Esophagus squamous epithelium (tissue), 5 donors: ENCODE measurements at places on chromosomes 7 and 10.

DNA sequence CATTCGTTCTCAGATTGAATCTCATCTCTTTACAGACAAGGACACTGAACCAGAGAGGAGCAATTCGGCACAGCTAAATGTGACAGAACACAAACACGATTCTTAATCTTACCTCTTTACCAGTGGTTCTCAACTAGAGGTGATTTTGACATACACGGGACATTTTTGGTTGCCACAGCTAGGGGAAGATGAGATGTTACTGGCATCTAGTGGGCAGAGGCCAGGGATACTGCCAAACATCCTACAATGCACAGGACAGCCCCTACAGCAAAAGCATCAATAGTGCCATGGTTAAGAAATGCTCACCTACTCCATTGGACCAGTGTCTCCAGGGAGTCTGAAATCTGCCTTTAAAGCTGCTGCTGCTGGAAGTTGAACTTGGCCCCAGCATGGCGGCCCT lies 27.3 kb downstream of the PDE1C start:
- no peak for DNase-seq

- no peak for DNase-seq
Observed at GRCh38 chr10:1229116-1229515, 172.9 kb downstream of the WDR37 start.

- no peak for DNase-seq
Observed at GRCh38 chr10:129809431-129809830, 154.6 kb downstream of the EBF3 start.

GRCh38 chr10:24707445-24707844 lies 16.2 kb downstream of the ARHGAP21 start:
- no peak for DNase-seq

DNA sequence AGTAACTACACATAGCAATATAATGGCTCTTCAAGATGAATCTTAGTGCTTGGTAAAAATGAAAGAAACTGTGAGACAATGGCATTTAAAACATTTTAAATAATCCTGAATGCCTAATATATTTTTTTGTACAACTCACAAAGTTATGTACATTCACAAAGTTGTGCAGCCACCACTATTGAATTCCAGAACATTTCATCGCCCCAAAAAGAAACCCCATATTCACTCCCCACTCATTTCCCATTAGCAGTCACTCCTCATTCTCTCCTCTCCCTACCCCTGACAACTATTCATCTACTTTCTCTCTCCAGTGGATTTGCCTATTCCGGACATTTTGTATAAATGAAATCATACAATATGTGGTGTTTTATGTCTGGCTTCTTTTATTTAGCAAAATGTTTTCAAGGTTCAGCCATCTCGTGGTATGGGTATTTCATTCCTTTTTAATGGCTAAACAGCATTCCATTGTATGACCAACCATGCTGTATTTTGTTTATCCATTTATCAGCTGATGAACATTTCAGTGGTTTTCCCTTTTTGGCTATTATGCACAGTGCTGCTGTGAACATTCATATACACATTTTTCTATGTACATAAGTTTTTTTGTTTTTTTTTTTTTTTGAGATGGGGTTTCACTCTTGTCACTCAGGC lies 34.7 kb downstream of the ENTPD7 start:
- no peak for DNase-seq

GRCh38 chr7:149883452-149883861 lies 9.7 kb downstream of the ATP6V0E2 start:
- no peak for DNase-seq

- no peak for DNase-seq
Observed at GRCh38 chr7:48537561-48537960, 366.3 kb downstream of the ABCA13 start.

GRCh38 chr7:155865830-155866525 lies 53.7 kb upstream of the SHH start:
- no peak for DNase-seq

DNA sequence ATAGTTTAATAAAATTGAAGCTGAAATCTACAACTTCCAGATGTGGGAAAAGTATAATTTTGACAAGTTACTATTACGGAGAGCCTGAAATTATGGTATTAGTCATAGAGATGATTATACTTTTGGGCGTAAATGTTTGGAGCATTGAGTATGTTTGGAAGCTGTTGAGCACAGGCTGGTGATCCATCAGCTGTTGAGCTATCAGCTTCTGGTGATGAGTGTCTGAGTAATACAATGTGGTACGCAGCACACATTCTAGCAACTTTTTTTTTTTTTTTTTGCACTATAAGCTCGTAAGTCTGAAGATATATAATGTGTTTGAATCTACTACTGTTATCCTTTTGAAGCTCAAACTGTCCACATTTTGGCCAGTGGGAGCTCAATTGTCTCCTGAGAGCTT lies 123.4 kb downstream of the ATE1 start:
- DNase-seq = no peak

DNA sequence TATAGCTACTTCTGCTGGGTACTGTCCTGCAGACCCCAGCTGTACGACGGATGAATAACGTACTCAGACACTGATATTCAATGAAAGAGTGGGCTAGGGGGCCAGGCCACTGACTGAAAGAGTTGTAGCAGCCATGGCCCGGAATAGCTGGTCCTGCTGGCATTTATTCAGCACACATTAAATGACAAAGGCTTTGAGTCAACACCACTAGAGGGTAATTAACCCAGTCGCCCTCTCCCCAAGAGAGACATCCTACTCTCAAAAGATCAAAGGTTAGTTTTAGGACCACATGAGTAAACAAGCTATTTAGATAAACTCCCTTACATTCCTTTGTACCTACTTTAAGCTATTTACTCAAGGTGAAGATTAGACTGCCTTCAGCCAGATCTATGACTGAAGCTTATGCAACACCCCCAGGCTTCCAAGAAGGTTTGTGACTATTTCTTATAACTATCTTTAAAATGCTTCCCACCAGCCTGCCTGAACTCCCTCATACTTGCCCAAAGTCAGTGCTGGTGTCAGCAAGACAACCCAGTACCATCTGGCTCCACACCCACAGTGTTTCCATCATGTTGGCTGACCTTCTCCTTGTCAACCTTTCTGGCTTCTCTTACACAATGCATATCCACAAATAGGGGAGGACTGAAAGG lies 629.1 kb downstream of the SORCS1 start:
- DNase-seq = no peak

DNA sequence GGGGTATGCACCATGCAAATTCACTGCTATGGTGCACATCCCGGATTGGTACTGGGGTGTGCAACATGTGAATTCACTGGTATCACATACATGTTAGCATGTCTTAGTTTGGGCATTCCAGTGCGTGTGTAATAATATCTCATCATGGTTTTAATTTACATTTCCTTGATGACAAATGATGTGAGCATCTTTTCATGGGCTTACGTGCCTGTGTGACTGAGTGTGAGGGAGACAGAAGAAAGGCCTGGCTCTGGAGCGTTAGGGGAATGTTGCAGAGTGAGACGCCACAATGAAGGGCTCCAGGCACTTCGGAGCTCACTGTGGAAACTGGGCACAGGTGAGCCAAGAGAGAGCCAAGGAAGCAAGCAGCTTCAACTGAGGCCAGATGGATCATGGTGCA lies 162.6 kb downstream of the UBE2H start:
- no peak for DNase-seq

DNA sequence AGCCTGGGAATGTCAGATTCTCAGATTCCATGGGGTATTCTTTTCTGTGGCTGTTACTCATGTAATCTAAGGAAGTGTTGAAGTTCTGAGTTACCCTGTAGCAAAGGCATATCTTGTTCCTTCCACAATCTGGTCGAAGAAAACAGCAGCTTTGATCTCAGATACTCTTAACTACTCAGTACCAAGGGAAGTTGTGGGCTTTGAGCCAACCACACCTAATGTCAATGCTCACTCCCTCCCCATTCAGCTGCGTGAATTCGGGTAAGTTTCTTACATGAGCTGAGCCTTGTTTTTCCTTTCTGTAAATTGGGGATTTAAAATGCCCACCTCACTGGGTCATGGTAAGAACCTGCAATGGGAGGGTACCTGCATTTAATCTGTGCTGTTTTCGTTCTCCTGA lies 52.5 kb downstream of the PTPRN2 start:
- DNase-seq = no peak

GRCh38 chr7:41882745-41883420 lies 180.0 kb upstream of the INHBA start:
- DNase-seq = no peak

DNA sequence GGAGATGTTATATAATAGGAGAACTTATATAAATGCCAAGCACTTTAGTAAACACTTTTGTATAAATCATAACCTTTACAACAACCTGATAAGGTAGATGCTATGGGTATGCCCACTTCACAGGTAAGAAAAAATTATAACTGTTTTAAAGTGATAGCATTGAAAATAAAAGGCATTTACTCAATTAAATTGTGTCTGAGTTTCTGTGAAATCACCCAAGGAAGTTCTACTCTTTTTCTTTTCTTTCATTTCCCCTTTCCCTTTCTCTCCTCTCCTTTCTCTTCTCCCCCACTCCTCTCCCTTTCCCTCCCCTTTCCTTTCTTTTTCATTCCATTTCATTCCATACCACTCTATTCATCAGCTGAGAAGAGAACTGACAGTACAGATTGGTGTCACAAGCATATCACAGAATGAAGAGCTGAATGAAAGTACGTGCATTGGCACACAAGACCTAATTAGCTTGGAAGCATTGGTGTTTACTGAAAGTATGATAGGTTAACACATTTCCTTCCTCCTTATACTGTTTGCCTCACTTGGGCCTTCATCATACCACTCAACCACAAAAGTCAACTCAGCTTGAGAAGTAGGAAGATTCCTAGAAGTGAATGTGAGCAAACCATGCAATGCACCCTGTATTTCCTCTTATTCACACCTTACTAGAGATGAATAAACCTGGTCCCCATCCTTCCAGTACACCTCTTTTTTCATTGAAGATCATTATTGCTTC lies 117.9 kb upstream of the AGR3 start:
- DNase-seq = no peak

- no peak for DNase-seq
Observed at GRCh38 chr10:67280405-67280804, 354.6 kb downstream of the LRRTM3 start.

GRCh38 chr7:128708824-128709223 lies 30.3 kb upstream of the CALU start:
- DNase-seq = no peak

GRCh38 chr7:45645141-45645969 lies 71.2 kb downstream of the ADCY1 start:
- DNase-seq = no peak

DNA sequence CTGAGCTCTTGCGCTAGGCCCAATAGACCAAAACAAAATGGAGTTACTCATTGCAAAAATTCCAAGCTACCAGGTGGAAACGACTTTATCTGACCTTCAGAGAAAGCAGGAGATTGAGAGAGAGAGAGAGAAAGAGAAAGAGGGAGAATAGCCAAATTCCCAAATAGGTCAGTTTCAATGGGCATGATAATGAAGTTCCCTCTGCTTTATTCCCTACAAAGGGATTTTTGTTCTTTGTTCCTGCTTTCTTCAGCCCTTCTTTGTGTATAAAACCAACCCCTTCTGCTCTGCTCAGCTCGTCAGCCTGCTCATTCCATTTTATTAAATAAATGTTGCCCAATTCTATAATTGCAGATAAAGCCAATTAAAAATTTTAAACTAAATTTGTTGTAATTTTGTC lies 45.0 kb upstream of the GPR37 start:
- DNase-seq = no peak

DNA sequence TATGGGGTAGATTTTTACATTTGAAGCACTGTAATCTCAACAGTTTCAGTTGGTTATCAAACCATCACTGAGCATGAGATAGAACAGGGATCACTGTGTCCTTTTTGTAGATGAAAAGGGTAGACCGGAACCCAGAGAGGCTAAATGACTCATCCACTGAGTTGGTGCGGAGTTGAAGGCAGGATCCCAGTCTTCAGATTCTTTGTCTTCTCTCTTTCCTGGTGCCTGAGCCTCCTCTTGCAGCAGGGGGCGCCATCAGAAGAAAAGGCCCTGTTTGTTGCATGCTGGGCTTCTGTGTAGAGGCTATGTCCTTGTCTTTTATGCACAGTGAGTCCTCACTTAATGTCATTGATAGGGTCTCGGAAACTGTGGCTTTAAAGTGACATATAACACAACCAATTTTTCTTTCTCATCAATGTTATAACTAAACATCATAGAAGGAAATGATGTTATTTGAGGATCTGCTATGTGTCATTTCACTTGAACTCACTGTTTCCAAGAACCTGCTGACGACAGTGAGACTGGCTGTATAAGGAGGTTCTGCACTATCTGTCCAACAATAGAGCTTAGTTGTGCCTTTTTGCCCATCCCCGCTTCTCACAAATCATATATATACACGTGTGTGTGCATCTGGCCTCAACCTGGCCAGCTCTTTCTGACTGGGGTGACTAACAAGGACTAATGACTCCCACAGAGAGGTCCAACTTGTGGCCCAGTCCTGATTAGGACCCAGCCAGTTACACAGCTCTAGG lies 14.3 kb downstream of the ZNF282 start:
- DNase-seq = no peak

GRCh38 chr10:29533046-29533445 lies 101.7 kb downstream of the SVIL start:
- no peak for DNase-seq
